T-helper 2 cell treated with Interferon-gamma antibody and Interleukin-4, amounts not matched to agents 100 ng/mL and 5 ng/mL, for 36 hours (primary cell): ENCODE measurements at places on chromosomes 6 and 20. TPM values are rescaled to one million over a fixed set of nuclear protein-coding genes. Genes with fewer than 3 reads are reported as not detected.

NR2E1 gene
- not detected in 2 replicates for total RNA-seq

OLIG3 gene
- total RNA-seq = not detected in 2 replicates

SYTL3 gene
- total RNA-seq = 36.9 and 39.4 TPM in 2 replicates

KIAA0408 gene
- 10.4 and 11.2 TPM in 2 replicates for total RNA-seq

MDC1 gene
- total RNA-seq = 72.7 and 79.0 TPM in 2 replicates

SAMD5 gene
- total RNA-seq = not detected in 2 replicates

KCNB1 gene
- 0.02 and 0.39 TPM in 2 replicates for total RNA-seq

C20orf204 gene
- total RNA-seq = 4.9 and 5.3 TPM in 2 replicates

PRRT1 gene
- total RNA-seq = not detected in 2 replicates

TBC1D22B gene
- 16.5 and 16.9 TPM in 2 replicates for total RNA-seq

PNLDC1 gene
- 0.50 and 0.93 TPM in 2 replicates for total RNA-seq

WFDC12 gene
- not detected in 2 replicates for total RNA-seq
